ENCODE measurements at places on chromosomes 16 and 17. TPM values are rescaled to one million over a fixed set of nuclear protein-coding genes. Genes with fewer than 3 reads are reported as not detected.

Gene CDK5R1
- 2.4 TPM for total RNA-seq

Gene CDT1
- 12.1 TPM for total RNA-seq

Gene FTO
- total RNA-seq, result 104 TPM

Gene ZNF213
- 5.6 TPM for total RNA-seq

Gene SLC25A10
- 17.6 TPM for total RNA-seq

Gene RCVRN
- total RNA-seq, result not detected

Gene MT1G
- not detected for total RNA-seq

Gene CALB2
- total RNA-seq, result not detected

Gene KRT36
- not detected for total RNA-seq

Gene LHX1
- not detected for total RNA-seq

Gene SOCS1
- total RNA-seq, result 1.1 TPM

Gene HBM
- total RNA-seq, result not detected

Gene TOX3
- not detected for total RNA-seq

Gene RBFOX1
- total RNA-seq, result not detected

Gene SRL
- under 0.01 TPM for total RNA-seq

Gene DNAI2
- not detected for total RNA-seq

Gene TBC1D3H
- total RNA-seq, result not detected

Gene BICDL2
- total RNA-seq, result not detected
